ENCODE measurements at places on chromosomes 5 and 9.

DNA sequence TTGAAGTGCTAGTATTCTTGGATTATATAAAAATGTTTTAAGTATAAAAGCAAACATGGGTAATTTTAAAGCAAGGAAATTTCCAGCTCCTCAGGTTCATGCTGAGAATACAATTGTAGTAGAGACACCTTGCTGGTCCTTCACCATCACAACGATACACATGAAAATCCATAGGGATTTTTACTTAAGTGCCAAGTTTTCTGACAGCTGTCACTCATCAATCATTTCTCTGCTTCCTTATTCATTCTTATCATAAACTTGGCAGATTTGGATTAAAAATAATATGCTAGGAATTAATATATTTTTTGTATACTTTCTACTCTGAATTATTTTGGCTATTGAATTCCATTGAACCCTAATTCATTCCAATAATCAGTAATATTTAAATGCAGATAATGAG lies 167.9 kb upstream of the PTGER4 start:
- no peak for DNase-seq

DNA sequence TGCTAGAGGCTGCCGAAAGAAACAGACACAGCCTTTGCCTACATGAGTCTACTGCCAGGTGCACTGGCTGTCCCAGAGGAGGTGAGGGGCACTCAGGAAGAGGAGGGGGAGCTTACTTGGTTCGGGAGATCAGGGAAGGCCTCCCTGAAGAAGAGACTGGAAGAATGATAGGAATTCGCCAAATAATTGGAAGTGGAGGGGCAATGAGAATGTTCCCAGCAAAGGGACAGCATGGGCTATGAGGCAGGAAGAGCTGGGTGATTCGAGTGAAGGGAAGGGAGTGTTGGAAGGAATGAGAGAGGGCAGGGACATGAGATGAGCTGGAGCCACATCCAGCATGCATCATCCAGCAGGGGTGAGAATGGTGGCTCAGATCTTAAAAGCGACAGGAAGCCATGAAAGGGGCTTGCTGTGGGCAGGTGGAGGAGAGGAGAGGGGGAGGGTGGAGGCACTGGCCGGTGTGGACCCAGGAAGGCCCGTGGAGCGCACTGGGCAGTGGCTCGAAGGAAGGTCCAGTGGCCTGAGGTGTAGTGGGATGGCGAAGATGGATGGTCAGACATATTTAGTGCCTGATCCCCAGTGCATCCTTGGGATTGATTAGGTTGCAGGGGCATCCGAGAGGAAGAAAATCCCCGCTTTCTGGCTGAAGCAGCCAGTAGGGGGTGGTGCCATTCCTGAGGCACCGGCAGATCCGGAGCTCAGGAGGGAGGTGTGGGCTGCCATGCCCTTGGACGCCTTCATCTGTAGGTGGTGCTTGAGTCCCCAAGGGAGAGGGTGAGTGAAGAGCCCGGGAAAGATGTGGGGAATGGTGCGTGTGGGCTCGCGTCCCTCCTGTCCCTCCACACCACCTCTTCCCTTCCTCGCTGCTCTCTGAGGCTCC lies 53.5 kb upstream of the GARNL3 start:
- DNase-seq = no peak

- no peak for DNase-seq
Measured at GRCh38 chr9:122180633-122181032, 20.9 kb downstream of the MORN5 start.

GRCh38 chr9:121912812-121913627 lies 180.1 kb downstream of the TTLL11 start:
- no peak for DNase-seq

DNA sequence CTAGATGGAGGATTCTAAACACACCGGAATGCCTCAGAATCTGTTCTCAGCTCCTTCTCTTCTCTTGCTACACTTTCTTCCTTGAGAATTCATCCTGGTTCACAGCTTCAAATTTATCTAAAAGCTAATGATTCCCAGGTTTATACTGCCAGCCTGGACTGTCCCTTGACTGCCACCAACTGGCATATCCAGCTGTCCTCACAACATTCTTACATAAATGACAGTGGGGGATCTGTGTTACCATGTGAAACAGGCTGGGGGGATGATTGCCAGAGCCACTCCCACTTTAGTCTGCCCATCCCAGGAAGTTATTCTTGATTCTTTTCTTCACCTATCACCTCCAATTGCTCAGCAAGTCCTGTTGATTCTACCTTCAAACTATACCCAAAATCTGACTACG lies 27.2 kb upstream of the ZFR start:
- DNase-seq = no peak

GRCh38 chr5:31144364-31144763 lies 49.1 kb upstream of the CDH6 start:
- DNase-seq = no peak

DNA sequence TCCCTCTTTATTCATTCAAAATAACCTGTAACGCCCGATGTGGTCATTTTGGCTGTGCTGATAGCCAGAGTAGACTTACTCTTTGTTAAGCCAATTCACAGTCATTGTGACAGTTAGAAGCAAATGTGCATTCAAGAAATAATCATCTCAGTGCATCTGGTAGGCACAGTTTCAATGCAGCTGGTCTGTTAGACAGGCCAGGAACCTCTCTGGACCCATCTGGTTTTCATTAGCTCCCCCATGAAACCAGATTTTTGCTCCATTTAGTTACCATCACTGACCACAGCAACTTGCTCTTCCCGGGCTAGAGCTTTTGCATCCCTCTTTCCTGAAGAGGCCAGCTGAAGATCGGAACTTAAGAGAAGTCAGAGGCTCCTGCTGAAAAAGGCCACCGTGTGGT lies 284.2 kb downstream of the NSG2 start:
- DNase-seq = no peak

DNA sequence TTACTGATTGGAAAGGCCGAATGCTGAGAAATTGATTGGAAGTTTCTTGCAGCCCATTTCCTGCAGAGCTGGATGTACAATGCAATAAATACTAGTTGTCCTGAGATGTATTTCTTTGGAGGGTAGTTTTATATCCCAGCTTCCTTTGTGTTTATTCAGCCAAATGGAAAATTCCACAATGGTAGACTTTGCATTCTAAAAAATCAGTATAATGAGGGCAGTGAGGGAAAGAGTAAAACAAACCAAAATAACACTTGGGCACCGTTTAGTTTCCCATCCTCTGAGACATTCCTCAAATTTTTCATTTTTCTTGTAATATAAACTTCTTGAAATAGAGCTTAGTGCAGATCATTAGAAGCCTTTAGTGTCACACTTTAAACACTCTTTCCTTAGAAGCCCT lies 379.4 kb downstream of the EBF1 start:
- DNase-seq = no peak

GRCh38 chr5:1930501-1930879 lies 47.8 kb upstream of the IRX4 start:
- DNase-seq = no peak

Data from stimulated activated CD4-positive, alpha-beta T cell treated with anti-CD3 and anti-CD28 coated beads, Interleukin-4, amount 100 ng/mL, for 1 hour (primary cell).